ENCODE measurements at places on chromosomes 12 and 14.

- no peak for DNase-seq
These were observed 55.3 kb upstream of the TMCC3 start for GRCh38 chr12:94705676-94706075.

GRCh38 chr12:119363037-119363436 lies 28.5 kb downstream of the CCDC60 start:
- DNase-seq = no peak

- DNase-seq = no peak
These were observed 145.3 kb downstream of the SLC5A8 start for GRCh38 chr12:101064721-101065120.

DNA sequence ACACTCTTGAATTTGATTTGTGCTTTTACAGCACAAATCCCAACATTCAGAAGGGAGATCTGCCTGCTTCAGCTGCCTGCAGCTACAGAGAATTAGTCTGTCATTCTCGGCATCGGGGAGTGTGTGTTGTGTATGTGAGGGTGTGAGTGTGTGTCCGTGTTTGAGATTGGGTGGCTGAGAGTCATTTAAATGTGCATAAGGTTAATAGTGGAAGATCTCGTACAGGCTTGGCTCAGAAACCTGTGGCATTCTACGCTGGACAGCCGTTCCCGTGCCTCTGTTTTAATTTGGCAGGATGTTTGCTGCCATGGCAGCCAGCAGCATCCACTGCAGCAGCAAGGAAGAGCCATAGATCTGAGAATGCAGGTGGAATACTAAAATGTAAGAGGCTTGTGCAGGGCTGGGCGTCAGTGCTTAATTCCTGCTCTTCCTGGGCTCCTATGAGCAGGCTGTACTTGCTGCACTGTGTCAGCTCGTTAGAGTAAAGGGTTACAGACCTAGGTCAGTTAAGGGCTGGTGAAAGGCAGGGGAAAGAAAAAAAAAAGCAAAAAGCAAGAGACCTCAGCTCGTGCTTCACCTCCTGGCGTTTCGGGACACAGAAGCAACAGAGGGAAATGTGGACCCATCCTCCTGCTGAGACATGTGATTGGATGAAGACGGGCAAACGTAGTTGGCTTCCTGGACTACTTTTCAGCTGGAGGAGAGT lies 205.4 kb downstream of the NAV3 start:
- no peak for DNase-seq

GRCh38 chr14:60998617-60999016 lies 17.6 kb downstream of the SLC38A6 start:
- DNase-seq = no peak

DNA sequence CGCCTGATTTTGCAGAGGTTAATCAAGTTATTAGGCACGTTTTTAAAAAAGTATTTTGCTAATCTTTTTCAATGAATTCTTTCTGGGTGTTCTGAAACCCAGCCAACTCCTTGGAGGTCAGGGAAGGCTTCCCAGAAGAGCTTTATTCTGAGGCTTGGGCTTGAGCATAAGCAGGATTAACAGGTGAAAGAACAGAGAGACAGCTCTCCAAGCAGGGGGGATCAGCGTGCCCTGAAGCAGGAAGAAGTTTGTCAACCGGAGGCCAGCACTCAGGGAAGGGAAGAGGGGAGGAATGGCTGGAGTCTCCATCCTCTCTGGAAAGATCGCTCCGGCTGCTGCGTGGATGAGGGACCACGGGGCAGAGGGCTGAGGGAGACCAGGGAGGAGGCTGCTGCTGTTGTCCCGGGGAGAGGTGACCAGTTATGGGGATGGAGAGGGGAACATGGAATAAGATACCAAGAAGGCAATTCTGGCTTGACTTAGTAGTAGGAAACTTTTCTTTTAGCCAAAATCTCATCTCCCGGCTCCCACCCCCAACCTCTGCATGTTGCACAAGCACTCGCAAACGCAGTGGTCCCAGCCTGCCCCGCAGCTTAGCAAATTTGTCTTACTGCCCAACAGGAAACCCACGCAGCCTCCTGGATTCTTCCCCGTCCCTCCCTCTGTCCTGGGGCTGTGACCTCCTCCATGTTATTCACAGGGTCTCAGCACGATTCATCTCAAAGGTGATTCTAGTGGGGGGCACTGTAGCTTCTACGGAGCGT lies 1.1 kb upstream of the SSH1 start:
- no peak for DNase-seq

- DNase-seq = no peak
These were observed 224.5 kb upstream of the FOXG1 start for GRCh38 chr14:28542040-28542439.

DNA sequence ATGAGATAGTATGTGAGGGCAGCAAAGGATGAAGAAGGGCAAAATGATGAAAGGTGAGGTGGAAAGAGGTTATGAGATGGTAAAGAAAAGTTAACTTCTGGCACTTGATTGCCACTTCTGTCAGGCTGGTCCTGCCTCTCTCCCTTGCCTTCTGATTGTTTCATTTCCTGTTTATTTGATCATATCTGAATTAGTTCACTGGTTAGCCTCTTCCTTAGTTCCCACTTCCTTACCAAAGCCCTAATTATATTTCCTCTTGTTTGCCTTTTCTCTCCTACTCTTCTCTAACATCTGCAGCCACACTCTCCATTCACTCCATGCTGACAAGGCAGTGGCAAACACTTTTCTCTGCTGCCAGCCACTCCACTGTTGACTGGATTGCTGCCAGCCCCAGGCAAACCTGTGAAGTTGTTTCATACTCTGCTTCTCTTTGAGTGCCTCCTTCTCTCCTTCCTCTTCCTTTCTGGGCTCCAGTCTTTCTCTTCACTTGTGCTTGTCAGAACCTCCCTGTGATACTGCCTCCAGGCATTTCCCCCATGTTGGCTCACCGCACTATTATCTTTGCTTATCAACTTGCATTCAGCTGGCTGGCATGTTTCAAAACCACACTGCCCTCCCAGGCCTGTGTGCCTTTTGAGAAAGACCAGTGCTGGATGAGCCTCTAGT lies 8.1 kb downstream of the PNP start:
- DNase-seq = peak; percentile 21

- no peak for DNase-seq
These were observed 16.0 kb upstream of the SELPLG start for GRCh38 chr12:108649669-108650068.

- peak; percentile 29 for DNase-seq
These were observed 2.7 kb downstream of the TGFB3 start for GRCh38 chr14:75979071-75979571.
